Osteocyte (in vitro differentiated cells): ENCODE measurements at places on chromosomes 3 and 15. TPM values are rescaled to one million over a fixed set of nuclear protein-coding genes. Genes with fewer than 3 reads are reported as not detected.

DNA sequence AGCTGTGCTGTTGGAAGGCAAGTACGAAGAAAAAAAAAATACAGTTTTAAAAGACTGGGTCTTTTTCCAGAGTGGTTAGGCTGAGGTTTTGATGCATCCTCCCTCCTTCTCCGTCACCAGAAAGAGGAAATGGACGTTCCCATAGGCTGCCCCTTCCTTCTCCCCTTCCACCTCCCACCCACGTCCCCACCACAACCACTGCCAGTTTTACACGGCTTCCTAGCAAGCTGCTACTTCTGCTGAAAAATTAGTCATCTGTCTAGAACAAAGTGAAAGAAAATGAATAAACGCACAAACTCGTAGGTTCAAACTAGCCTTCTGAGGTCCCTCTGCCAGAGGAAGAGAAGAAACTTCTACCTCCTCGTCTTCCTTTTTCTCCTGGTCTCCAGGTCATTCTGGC lies 71.6 kb upstream of the RPL35A start:
- H3K36me3 ChIP-seq, result peaks cover 41% of the 10 kb centered on the region
- peaks cover 12% of the 10 kb centered on the region for H3K4me1 ChIP-seq
- H3K27ac ChIP-seq, result no peak overlapping the region

- no peak overlapping the region for H3K27ac ChIP-seq
- peaks cover 4% of the 10 kb centered on the region for H3K4me1 ChIP-seq
- H3K4me3 ChIP-seq, result no peak overlapping the region
- H3K27me3 ChIP-seq, result no peaks in the 10 kb centered on the region
- peaks cover 12% of the 10 kb centered on the region for H3K36me3 ChIP-seq
- DNase-seq, result no peak
These were observed 80.5 kb downstream of the SNRK start for GRCh38 chr3:43366885-43367284.

GRCh38 chr3:143576568-143577270 lies 271.5 kb downstream of the SLC9A9 start:
- peaks cover 2% of the 10 kb centered on the region for H3K27me3 ChIP-seq
- DNase-seq, result no peak
- no peak overlapping the region for H3K4me3 ChIP-seq
- peaks cover 2% of the 10 kb centered on the region for H3K4me1 ChIP-seq

The PLA2G4D gene
- total RNA-seq, result not detected in 2 replicates

- no peaks in the 10 kb centered on the region for H3K27me3 ChIP-seq
- no peaks in the 10 kb centered on the region for H3K4me1 ChIP-seq
- no peak overlapping the region for H3K4me3 ChIP-seq
These were observed 23.8 kb upstream of the TCF12 start for GRCh38 chr15:56894601-56895000.

- H3K36me3 ChIP-seq, result peaks cover 2% of the 10 kb centered on the region
- H3K27ac ChIP-seq, result no peak overlapping the region
- H3K4me1 ChIP-seq, result peaks cover 53% of the 10 kb centered on the region
- H3K4me3 ChIP-seq, result no peak overlapping the region
These were observed 114.4 kb downstream of the PDZRN3 start for GRCh38 chr3:73510334-73510733.

DNA sequence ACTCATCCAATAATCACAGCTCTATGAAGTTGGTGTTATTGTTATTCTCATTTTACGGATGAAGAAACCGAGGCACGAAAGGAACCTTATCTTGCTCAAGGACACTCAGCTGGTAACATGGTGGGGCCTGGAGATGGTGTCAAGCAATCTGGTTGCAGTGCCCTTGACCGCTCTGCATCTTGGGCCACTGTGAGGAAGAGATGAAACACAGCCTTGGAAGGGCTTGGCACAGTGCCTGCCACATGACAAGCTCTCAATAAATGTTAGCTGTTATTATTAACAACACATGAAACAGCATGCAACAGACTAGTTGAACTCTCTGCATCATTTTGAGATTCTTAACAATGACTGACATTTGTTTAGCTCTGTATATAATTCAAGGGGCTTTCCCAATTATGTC lies 10.1 kb upstream of the ITGA11 start:
- peaks cover 2% of the 10 kb centered on the region for H3K36me3 ChIP-seq
- DNase-seq, result peak; percentile 59
- H3K4me3 ChIP-seq, result no peak overlapping the region
- H3K27ac ChIP-seq, result no peak overlapping the region
- H3K4me1 ChIP-seq, result peaks cover 25% of the 10 kb centered on the region

The AADACL2 gene
- total RNA-seq, result not detected in 2 replicates

DNA sequence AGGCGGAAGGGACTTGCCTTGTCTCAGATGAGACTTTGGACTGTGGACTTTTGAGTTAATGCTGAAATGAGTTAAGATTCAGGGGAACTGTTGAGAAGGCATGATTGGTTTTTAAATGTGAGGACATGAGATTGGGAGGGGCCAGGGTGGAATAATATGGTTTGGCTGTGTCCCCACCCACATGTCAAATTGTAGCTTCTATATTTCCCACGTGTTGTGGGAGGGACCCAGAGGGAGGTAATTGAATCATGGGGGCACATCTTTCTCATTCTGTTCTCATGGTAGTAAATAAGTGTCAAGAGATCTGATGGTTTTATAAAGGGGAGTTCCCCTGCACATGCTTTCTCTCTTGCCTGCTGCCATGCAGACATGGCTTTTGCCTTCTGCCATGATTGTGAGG lies 89.2 kb downstream of the CGGBP1 start:
- DNase-seq, result no peak
- H3K27me3 ChIP-seq, result peaks cover 9% of the 10 kb centered on the region
- no peaks in the 10 kb centered on the region for H3K36me3 ChIP-seq
- no peaks in the 10 kb centered on the region for H3K4me1 ChIP-seq

GRCh38 chr15:69951256-69951897 lies 146.3 kb downstream of the TLE3 start:
- no peaks in the 10 kb centered on the region for H3K36me3 ChIP-seq
- DNase-seq, result no peak
- no peak overlapping the region for H3K27ac ChIP-seq
- no peaks in the 10 kb centered on the region for H3K4me1 ChIP-seq
- H3K4me3 ChIP-seq, result no peak overlapping the region
